ENCODE measurements at places on chromosomes 4 and X.

- DNase-seq = peak; percentile 64
These were observed 128.0 kb downstream of the C4orf33 start for GRCh38 chr4:129223945-129224344.

GRCh38 chr4:166777760-166778159 is 456.5 kb downstream of the SPOCK3 start:
- DNase-seq = no peak

GRCh38 chrX:43953218-43953617 is 20.0 kb downstream of the NDP start:
- no peak for DNase-seq

DNA sequence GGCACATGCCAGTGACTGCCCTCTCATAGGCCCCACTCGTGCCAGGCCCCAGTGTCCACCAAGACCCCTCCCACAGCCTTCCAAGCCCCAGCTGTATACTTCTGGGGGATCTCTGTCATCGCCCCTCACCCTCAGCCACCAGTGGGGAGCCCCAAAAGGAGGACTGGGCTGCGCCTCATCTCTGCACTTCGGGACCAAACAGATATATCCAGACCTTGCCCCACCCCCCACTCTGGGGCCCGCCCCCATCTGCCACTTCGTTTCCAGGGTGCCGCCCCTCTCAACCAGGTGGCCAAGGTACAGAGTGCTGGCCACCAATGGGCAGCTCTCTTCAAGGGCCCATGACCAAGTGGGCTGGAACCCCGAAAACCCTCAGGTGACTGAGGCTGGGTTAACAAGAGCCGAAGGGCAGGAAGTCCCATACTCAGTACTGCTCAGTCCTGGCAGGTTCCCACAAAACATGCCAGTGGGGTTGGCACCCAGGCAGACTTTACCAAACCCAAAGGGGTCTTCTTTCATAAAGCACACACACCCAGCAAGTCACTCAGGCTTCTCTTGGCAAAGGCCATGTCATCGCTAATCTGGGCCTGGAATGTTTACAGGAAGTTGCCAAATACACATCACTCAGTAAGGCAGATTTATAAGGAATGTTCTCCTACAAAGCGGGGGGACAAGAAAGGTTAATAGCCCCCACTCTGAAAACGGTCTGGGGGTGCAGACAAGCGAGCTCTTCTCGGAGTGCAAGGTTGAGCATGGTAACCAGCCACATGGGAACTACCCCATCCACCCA is 4.4 kb downstream of the ZFYVE28 start:
- no peak for DNase-seq

DNA sequence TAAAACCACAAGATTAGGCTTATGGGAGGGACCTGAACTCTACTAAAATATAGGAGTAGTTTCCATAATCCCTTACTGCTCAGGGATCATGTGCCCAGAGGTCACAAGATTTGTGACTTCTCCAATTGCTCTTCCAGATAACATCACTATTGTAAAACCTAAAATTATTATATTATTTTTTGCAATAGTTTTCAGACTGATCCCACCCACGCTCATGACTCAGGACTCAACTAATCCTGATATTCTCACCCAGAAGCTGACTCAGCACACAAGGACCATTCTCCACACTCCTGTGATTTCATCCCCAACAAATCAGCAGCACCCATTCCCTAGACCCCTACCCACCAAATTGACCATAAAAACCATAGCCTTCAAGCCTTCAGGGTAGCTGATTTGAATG is 24.0 kb upstream of the RPL34 start:
- DNase-seq = no peak

DNA sequence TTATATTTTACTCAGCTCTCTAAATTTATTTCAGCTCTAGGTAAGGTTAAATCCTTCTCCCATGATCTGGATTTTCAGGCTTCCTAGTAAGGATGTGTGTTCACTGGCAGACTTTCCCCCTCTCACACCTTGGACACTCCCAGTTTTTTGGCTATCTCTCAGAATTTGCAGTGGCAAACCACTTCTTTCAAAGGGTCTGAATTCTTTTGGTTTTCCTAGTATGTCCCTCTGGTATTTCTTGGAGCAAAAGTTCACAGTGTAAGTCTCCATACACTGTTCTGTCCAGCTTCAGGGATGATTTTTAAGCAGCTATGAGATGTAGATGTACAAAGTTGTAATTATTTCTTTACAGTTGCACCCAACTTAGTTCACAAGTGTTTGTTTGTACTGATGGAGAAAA is 653.8 kb upstream of the GALNT7 start:
- no peak for DNase-seq

DNA sequence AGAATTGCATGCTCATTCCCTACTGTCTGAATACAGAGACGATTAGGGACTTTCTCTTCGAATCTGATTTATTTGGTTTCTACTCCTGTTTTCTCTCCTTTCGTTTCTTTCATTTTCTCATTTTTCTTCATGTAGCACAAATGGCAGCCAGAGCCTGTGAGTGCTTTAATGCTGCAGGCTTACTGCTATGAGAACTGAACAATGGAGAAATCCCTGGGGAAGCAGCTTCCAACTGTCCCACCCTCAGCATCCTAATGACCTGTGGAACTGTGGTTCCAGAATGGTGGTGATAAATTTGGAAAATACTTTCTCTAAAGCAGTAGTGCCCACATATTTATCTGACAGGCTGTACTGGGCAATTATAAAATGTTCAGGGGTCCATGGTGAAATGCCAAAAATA is 930.4 kb downstream of the DMD start:
- DNase-seq = no peak

- DNase-seq = no peak
These were observed 53.7 kb upstream of the NKX1-1 start for GRCh38 chr4:1459722-1460511.

- no peak for DNase-seq
These were observed 52.2 kb upstream of the TLR3 start for GRCh38 chr4:186016796-186017195.

DNA sequence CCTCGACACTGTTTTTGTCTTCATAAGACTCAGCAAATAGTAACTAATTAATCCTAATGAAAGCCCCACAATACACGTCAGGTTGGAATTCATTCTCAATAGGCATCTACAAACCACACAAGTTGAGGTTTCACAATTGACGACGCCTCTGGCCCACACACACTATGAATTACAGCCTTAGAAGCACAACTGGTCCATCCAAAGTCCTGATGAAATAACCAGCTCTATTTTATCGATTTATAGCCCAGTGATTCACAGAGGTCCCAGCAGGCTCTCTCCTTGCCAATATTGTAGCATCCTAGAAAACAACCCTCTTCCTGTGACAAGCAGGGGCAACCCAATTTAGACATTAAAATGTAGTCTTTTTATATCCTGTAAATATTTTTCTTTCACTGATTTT is 112.1 kb downstream of the NR3C2 start:
- DNase-seq = no peak

DNA sequence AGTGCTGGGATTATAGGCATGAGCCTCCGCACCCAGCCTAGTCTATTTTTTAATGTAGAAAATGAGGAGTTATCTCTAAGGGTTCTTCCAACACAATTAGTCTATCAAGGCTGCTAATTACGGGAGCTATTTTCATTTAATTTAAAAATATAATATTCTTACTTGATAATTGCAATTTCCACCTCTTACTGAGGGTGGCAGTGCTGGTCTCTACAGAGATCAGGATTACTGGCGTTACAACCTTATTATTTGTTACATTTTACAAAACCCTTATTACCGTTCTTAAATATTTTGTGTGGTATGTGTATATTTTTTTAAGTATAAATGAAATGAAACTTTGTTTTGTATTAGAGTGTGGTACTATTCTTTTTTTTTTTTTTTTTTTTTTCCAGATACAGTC is 17.6 kb upstream of the GK start:
- no peak for DNase-seq

GRCh38 chr4:126628933-126629332 is 1003.8 kb upstream of the INTU start:
- DNase-seq = no peak

DNA sequence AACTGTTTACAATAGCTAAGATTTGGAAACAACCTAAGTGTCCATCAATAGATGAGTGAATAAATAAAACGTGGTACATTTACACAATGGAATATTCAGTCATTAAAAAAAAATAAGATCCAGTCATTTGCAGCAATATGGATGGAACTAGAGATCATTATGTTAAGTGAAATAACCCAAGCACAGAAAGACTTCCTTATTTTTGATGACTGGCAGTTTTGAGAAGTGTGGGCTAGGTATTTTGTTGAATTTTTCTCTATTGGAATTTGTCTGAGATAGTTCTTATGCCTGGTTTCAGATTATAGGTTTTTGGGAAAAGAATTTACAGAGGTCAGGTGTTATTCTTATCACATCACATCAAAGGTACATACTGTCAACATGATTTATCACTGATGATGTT is 293.8 kb upstream of the ARSJ start:
- DNase-seq = no peak

GRCh38 chr4:54363037-54363436 is 133.9 kb downstream of the PDGFRA start:
- no peak for DNase-seq

- DNase-seq = no peak
These were observed 354 bp downstream of the CTAG2 start for GRCh38 chrX:154653048-154653401.

GRCh38 chr4:15744016-15744545 is 34.0 kb upstream of the CD38 start:
- DNase-seq = no peak

DNA sequence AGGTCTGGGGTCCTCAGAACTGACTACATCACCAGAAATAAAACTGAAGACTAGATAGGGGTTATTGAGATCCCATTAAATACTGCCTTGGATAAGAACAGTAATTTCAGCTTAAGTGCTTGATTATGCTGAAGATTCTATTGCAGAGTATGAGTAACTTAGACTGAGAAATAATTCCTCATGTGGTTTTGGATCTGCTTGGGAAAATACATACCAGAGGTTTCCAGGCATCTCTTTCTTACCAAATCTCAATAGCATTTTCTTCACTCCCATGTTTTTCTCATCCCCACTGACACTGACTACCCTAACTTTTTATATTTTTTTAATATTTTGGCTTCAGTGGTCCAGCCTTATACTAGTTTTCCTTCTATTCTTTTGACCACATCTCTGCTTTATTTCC is 92.0 kb upstream of the TEX13D start:
- DNase-seq = no peak

GRCh38 chrX:101206471-101206870 is 13.1 kb upstream of the DRP2 start:
- no peak for DNase-seq

DNA sequence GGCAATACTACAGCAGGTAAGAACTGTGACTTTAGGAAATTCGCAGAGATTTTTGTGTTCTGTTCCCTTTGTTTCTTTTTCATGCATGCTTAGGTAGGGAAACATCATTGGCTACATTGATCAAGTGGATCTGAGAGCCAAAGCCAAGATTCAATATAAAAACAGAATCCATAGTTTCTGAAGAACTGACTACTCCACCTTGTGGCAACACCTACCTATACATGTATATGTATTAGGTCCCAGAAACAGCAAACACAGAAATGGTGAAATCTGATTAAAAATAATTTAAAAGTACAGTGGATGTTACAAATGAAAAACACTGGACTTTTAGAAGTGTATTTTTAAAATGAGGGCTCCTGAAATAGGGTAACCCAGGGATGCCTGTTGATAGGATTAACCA is 322.6 kb upstream of the MAOA start:
- no peak for DNase-seq

GRCh38 chr4:73661646-73662119 is 41.4 kb upstream of the RASSF6 start:
- no peak for DNase-seq

DNA sequence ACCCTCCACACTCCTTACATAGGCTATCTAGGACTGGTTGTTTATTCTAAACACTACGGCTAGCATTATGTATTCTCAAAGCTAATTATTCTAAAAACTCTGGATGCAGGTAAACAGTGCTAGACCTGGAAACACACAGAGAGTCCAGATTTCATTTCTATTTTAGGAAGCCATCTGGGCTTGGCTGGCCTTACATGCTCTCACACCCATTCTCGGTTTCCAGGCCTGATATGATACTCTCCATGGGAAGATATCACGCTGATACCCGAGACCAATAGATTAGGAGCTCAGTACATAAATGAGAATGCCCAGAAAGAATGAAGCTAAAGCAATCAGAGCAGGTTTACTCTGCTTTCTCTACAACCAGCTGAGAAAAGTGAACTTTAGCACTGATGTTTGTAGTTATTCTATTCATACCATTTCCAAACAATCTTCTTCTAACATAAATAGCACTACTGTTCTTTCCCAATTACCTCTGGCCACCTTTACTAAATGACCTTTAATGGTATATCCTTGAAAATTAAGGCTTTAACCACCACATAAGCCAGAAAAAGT is 973.3 kb downstream of the PCDH18 start:
- DNase-seq = no peak

DNA sequence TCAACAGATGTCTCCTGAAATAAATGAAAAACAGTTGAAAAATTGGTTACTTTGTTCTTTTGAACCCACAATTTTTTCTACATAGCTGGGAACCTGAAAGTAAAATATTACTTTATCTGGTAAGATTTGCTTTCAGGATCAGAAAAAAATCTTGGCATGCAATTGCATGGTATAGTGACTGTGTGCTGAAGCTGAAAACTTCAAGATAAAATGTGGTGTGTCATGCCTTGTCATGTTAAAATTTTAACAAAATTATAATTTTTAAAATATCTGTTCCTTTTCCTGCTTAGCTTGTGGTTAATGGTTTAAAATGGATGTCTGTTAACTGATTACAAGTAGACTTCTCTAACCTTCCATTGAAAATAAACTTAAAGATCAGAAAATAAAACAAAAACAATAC is 904.8 kb downstream of the PDHA2 start:
- no peak for DNase-seq

DNA sequence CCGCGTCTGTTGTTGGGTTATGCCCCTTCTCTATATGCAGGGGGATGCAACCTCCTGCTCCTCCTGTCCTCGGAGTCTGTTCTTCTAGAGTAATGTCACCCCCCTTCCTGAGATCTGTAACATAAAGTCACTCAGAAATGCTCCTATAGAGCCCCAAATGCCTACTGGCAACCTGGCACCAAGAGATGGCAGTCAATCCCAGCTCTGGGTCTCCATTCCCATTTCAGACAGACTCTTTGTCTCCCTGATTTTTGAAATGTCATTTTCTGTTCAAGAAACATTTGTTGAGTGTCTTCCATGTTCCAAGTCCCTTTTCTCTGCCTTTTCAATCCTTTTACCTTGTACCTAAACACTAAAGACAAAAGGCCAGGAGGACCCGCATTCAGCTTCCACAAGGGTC is 9.6 kb upstream of the PRDM8 start:
- DNase-seq = no peak

DNA sequence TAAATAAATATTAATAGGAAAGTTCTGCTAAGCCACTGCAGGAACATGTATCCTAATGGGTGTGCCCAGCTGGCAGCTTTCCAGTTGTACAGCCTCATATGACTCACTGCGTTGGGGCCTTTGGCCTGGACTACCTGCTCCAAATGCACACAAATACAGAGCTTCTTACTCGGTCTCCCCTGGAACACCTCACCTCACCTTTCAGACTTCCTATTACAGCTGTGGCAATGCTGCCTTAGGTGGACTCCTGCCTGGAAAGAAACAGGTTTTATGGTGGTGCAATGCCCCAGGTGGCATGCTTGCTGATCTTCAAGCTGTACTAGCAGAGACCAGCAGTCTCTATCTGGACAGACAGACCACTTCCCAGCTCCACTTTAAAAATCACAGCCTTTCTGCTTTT is 85.7 kb upstream of the EXOC1L start:
- no peak for DNase-seq

GRCh38 chrX:8591501-8591900 is 126.9 kb downstream of the VCX3B start:
- no peak for DNase-seq

Measured in NCI-H2227 treated with DMSO at 0.1 percent for 48 hours (cell line).